ENCODE measurements at places on chromosomes 7 and 10.

DNA sequence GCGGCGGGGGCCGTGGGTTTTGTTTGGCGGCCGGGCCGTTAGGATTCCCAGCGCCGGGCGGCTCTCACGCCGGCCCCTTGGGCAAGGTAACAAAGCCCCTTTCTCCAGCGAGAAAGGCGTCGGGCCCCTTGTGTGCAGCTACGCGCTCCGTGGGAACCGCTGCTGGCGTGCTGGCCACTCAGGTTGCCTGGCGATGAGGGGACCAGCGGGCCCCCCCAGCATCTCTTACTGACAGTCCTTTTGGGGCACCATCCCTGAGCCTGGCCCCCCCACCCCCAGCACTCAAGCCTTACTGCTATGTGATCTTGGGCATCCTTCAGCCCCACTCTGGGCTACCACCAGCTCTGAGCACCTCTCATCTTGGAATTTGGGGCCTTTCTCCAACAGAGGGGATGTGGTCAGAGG lies 1.8 kb downstream of the LFNG start:
- no peak for DNase-seq

- DNase-seq = no peak
These were observed 1.5 kb downstream of the SRI start for GRCh38 chr7:88218429-88218745.

DNA sequence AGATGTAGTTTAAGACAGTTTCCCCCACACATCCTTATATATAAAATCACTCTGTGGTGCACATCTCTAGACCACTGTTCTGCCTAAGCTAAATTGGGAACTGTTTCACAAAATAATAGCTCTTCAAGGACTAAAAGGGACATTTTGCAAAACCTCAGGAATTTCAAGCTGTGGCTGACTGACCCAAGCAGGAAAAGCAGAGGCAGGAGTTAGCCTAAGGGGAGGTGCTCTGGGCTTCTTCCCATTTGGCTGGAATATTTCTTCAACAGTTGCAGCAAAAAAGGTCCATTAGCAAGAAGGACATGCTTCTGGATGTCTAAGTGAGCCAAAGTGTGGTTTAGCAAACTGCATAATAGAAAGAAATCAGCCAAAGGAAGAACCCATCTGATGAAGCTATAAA lies 551.2 kb upstream of the ANKRD30A start:
- no peak for DNase-seq

DNA sequence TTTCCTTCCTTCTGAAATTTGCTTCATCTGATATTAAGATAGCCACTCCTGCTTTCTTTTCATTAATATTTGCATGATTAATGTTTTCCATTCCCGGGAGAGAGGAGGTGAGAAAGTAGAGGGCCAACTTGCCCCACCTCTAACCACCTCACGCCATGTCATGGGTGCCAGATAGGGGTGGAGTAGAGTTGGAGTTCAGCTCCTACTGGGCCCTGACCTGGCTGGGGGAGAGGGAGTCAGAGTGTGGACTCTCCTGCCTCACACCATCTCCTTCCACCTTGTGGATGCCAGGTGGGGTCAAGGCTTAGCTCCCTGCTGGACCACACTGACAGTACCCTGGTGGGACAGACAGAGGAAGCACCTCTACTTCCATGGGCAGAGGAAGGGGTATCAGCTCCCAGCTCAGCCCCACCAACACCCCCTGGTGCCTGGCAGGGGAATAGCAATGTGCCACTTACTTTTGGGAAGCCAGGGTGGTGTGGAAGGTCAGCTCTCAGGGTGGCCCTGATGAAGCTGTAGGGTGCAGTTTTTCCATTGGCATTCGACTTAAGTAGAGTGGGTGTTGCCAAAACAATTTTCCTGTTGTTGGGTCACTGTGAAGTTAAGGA lies 28.0 kb downstream of the CHST12 start:
- DNase-seq = peak; percentile 37

DNA sequence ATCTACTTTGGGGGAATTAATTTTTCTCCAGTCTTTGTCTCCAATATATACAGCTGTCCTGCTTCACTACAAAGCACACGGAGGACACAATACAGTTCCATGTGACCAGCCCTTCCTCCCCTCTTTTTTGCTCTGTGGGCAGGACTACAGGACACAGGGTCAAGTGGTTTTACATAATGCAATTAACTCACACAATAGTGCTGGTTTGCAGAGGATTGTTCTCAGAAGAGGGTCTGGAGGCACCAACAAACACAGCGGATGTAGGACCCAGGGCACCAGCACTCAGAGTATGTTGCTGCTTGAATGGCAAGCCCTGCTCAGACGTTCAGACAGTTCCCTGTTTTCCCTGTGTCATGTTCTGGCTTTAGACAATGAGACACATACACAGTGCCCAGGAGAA lies 52.0 kb upstream of the NPTX2 start:
- no peak for DNase-seq

DNA sequence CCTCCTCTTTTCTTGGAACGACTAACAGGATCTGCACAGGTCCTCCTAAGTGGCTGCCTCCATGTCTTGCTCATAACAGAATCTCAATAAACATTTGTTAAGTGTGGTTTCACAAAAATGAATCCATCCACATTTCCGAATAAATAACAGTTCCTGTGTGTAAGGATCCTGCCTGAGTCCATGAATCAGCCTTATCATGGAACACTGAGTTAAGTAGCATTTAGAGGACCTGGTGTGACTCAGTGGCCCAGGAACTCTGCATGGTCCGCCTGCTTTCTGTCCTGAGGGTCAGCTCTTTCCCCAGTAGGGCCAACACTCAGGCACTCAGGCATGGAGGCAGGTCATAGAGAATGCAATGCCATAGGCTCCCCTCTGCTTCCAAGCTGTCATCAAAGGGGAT lies 15.8 kb upstream of the C10orf90 start:
- no peak for DNase-seq

DNA sequence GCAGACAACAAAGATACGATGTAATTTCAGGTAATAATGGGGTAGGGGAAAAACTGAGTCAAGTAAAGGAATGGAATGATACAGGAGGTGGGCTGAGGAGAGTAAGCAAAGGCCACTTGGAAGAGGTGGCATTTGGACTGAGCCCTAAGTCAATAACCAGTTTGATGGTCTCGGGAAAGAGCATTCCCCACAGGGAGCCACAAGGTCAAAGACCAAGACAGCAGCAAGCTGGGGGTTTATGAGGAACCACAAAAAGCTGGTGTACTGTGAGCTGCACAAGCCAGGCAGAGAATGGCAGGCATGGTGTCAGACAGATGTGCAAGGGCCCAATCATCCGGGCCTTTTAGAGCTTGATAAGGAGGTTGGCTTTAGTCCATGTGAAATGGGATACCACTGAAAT lies 98.7 kb downstream of the NOC3L start:
- no peak for DNase-seq

GRCh38 chr10:101580486-101581399 lies 7.3 kb downstream of the POLL start:
- no peak for DNase-seq

GRCh38 chr10:122475100-122475499 lies 13.7 kb downstream of the HTRA1 start:
- DNase-seq = no peak

DNA sequence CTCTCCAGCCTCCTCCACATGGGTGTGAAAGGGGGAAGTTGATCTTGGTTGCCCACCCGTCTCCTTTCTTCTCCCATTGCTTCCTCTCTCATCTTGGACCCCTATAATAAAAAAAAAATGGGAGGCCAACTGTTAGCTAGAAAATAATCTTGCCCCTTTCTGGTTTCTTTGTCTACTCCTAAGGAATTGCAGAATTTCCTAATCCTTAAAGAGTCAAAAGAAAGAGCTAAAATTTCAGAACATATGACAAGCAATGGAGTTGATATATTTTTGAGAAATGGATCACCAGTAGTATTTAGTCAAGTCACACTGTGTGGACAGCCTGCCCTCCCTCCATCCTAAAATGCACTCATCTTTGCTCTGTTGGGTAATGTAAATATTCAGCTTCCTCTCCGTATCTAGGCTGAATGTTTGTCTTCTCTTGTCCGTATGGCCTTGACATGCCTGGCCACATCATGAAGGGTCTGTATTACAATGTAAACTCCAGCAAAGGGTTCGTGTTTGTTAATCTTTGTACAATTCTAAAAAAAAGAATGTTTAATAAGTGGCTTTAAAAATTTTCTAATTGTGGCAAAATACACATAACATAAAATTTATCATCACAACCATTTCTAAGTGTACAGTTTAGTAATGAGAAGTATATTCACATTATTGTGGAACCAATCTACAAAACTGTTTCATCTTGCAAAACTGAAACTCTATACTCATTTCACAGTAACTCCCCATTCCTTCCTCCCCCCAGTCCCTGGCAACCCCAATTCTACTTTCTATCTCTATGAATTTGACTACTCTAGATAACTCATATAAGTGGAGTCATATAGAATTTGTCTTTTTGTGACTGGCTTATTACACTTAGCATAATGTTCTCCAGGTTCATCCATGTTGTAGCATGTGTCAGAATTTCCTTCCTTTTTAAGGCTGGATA lies 71.5 kb downstream of the ZNF92 start:
- no peak for DNase-seq

GRCh38 chr7:141202535-141202934 lies 128.7 kb downstream of the TMEM178B start:
- DNase-seq = no peak

- no peak for DNase-seq
These were observed 9.5 kb upstream of the TSGA13 start for GRCh38 chr7:130695840-130696239.

DNA sequence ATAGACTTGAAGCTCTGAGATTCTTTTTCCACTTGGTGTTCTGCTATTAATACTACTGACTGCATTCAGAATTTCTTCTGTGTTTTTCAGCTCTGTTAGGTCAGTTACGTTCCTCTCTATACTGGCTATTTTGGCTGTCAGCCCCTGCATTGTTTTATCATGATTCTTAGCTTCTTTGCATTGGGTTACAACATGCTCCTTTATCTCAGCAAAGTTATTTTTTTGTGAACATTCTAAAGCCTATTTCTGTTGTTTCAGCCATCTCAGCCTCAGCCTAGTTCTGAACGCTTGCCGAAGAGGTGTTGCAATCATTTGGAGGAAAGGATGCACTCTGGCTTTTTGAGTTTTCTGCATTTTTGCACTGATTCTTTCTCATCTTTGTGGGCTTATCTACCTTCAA lies 201.5 kb upstream of the GNAI1 start:
- DNase-seq = no peak

GRCh38 chr10:52568309-52568708 lies 204.3 kb downstream of the MBL2 start:
- DNase-seq = no peak

- no peak for DNase-seq
These were observed 250.6 kb downstream of the C7orf25 start for GRCh38 chr7:42661312-42661711.

- DNase-seq = no peak
These were observed 222.4 kb downstream of the BICC1 start for GRCh38 chr10:58735087-58735486.

DNA sequence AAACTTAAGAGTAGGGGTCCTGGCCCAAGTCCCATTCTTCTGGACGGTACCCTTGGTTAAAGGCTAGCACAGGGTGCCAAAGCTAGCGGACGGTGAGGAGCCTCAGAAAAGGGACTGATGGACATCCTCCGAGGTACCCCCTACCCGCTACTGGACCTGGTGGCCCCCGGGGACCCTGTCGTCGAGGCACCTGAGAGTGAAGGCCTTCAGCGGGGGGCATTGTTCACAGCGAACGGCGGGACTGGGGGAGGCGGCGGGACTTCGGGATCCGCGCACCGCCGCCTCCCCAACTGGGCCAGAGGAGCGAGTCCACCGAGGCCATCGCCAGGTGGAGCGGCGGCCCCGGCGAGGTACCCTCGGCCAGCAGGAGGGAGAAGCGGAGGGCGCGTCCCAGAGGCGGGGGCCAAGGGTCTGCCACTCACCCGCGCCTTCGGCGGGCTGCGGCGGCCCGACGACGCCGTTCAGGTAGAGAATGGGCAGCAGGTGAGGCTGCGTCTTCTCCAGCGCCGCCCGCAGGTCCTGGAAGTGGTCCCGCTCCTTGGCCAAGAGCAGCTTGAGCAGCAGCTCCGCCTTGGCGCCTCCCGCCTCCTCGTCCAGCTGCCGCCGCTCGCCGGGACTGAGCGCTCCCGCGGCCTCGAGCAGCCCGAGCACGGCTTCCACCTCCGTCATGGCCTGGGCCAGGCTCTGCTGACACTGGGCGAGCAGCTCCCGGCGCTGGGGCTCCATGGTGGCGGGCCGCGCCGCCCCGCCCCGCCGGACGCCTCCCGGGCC lies 575 bp downstream of the DLG5 start:
- DNase-seq = peak; percentile 1

- DNase-seq = no peak
These were observed 214.2 kb downstream of the PRKG1 start for GRCh38 chr10:51288511-51288910.

DNA sequence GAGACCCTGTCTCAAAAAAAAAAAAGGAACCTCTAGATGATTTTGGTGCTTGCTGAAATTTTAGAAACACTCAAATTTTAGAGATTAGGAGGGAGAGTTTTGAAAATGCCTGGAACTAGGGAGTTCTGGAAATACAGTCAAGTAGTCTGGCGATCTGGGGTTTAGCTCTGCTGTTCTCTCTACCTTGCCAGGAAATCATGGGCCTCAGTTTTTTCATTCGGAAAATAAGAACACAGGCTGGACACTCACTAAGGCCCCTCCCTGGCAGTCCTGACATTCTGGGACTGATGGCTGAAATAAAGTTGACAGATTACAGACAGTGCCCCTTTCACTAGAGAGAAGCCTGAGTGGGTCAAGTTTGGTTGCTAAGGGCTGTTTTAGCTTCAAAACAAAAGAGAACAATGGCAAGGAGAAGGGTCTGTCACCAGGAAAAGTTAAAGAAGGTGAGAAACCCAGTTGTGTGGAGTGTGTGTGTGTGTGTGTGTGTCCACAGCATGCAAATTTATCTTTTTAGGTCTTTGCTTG lies 25.0 kb upstream of the CALN1 start:
- no peak for DNase-seq

- no peak for DNase-seq
These were observed 178.4 kb downstream of the ARHGAP12 start for GRCh38 chr10:31749981-31750840.

GRCh38 chr7:45268013-45268412 lies 110.4 kb downstream of the RAMP3 start:
- DNase-seq = no peak

GRCh38 chr7:143439866-143440265 lies 3.4 kb upstream of the TAS2R60 start:
- DNase-seq = no peak

DNA sequence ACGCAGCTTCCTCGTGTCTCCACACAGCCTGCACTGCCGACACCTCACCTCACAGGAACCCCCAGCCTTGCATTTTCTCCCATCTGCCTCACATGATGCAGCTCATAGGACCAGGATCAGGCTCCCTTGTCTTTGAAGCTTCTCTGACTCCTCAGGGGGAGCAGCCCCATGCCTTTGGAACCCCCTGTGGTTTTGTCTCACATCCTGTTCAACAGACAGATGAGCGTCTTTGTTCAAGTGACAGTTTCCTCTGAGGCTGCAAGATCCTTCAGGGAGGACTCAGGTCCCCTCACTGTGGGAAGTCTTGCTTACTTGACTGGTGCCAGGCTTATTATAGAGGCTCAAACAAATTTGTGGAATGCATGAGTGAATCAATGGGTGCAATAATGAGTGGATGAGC lies 667.1 kb downstream of the INHBA start:
- DNase-seq = no peak

DNA sequence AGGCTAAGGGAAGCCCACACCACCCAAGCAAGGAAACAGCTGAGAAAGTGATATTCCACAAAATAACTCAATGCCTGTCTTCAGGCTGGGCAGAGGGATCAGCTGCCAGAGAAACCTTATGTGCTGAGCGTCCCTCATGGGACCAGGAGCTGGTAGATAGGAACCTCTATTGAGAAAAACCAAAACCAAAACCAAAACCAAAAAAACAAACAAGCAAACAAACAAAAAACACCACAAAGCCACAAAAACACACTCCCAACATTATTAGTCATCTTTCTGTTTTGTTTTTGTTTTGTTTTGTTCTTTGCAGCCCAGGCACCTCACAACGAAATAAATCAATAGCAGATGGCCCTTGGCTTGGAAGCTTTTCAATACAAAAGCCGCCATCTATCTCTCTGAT lies 760.8 kb upstream of the CELF2 start:
- no peak for DNase-seq
